Caki2 (cell line): ENCODE measurements at places on chromosomes 1 and 21.

GRCh38 chr21:31115249-31115648, 77.0 kb upstream of the KRTAP19-8 start:
- no peak for DNase-seq

DNA sequence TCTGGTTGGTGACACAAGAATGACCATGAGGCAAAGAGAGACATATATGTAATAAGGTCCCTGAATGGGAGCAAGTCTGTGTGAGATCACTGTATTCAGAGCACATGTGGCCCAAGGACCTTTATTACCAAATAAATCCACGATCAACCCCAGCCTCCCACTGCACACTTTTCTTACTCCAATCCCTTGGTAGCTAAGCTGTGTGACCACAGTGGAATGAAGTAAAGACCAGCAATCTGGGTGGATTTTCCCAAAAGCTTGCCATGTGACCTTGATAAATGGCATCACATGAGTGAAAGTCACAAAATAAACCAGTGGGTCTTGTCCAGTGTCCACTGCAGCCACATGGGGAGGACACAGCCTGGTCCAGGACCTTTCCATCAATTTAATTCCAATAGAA, 36.7 kb upstream of the TLR5 start:
- DNase-seq: no peak

DNA sequence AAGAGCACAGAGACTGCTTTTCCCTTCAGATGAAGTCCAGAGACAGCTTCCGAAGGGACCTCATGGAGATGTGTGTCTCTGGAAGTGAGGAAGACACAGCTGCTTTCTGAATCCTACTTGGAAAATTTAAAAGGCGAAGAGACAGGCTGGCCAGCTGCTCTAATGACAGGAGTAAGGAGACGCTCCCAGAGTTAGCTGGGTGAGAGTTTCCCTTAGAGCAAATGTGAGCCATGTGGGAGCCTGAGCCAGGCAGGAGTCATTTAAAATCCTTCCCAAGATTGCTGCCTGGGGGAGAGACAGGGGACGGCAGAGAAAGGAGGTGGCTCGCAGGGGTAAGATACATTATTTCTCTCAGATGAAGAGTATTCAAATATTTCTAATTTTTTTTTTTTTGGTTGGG, 53.1 kb downstream of the ZNF326 start:
- no peak for DNase-seq

GRCh38 chr1:71792264-71792663, 490.1 kb downstream of the NEGR1 start:
- no peak for DNase-seq
